ENCODE measurements at places on chromosomes 3 and 15.
A peak's percentile ranks its signal among the peaks of the same experiment; 100 is the strongest.

DNA sequence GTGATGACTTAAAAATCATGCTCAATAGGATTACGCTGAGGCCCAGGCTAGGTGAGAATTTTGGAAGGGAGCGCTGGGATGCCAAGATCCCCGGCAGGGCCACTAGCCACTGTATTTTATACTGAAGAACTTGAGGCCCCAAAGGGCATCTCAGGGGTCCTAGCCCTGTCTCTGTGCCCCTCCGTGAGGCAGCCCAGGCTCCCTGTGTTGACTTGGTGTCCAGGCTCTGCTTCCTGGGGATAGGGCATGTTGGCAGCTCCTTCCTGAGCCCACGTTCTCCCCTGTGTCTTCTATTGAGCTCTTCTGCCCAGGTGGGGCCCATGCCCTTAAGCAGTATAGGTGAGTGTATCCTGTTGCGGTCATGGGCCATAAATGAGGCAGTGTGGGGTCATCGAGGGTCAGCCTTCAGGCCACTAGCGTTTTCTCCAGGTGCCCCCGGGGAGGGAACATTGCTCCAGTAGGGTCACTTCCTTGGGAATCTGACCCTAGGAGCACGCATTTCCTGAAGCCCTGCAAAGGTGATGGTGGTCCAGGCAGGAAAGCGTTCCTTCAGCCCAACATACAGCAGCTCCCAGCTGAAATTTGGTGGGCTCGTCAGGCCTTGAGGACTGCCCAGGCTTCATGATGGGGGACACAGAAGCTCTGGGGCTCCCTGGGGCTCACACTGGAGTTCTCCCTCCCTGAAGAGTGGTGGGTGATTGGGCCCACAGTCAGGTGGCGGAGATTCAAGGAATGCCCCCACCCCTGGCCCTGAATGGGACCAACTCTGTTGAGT is 189.4 kb downstream of the UBE3A start:
- DNase-seq: no peak

DNA sequence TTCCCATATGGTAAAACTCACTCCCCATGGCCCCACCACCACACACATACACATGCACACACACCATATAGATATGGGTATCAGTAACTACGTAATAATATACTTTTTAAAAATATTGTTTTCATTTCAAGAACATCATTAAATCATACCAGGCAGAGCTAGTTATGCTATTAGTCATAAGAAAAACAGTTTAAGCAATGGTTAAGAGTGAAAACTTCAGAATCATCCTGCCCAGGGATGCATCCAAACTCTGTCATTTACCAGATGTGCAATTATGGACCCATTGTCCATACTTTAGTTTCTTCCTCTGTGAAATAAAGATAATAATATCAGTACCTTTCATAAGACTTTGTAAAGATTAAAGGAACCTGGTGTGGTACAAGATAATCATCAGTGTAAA is 608.3 kb downstream of the RBMS3 start:
- DNase-seq: no peak

DNA sequence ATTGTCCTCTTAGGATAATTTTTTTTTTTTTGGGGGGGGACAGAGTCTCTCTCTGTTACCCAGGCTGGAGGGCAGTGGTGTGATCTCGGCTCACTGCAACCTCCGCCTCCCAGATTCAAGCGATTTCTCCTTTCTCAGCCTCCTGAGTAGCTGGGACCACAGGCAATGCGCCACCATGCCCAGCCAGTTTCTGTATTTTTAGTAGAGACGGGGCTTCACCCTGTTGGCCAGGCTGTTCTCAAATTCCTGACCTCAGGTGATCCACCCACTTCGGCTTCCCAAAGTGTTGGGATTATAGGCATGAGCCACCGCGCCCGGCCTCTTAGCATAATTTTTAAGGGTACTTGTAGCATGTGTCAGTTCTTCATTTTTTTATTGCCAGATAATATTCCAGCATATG is 122.6 kb downstream of the FNDC3B start:
- no peak for DNase-seq

DNA sequence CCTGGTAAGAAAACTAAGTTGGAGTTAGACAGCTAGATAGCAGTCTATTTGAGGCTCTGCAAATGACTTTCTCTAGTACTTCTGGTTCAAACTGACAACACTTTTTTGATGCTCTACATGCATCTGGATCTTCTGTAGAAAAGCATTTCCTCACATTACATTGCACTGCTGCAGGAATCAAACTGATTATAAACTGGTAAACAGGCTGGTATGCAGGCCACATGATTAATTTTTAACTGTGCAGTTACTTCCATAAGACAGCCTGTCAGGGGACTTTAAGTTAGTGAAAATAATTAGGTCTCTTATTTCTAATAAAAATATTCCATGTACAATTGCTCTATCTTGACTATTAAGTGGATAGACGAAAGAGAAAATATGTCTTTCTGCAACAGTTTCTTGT is 550.0 kb upstream of the ALCAM start:
- DNase-seq: no peak

- DNase-seq: no peak
Observed at GRCh38 chr15:28101983-28102441, 2.9 kb upstream of the OCA2 start.

GRCh38 chr3:122510878-122511535 is 3.7 kb downstream of the KPNA1 start:
- no peak for DNase-seq

- no peak for DNase-seq
Observed at GRCh38 chr3:60594025-60594424, 657.2 kb downstream of the FHIT start.

DNA sequence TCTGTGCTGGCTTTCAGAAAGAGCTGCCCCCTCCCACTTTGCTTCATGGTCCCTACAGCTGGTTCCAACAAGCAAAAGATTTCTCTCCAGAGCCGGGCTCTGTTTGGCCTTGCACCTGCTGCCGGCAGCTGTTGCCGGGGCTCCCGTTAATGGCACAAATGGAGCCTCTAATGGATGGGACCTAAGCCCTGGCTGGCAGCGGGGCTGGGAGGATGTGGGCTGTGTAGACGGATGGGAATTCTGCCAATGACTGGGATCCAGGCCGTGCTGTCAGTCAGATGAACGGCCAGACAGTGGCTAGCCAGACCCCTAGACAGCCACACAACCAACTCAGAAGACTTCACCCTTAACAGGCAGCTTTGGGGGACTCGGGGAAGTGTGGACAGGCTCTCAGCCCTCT is 88.0 kb downstream of the RPLP1 start:
- no peak for DNase-seq

GRCh38 chr15:73771385-73772045 is 18.4 kb upstream of the INSYN1 start:
- no peak for DNase-seq

- no peak for DNase-seq
Observed at GRCh38 chr3:115512565-115513415, 110.5 kb upstream of the GAP43 start.

GRCh38 chr15:100536733-100537132 is 8.0 kb upstream of the CERS3 start:
- no peak for DNase-seq

DNA sequence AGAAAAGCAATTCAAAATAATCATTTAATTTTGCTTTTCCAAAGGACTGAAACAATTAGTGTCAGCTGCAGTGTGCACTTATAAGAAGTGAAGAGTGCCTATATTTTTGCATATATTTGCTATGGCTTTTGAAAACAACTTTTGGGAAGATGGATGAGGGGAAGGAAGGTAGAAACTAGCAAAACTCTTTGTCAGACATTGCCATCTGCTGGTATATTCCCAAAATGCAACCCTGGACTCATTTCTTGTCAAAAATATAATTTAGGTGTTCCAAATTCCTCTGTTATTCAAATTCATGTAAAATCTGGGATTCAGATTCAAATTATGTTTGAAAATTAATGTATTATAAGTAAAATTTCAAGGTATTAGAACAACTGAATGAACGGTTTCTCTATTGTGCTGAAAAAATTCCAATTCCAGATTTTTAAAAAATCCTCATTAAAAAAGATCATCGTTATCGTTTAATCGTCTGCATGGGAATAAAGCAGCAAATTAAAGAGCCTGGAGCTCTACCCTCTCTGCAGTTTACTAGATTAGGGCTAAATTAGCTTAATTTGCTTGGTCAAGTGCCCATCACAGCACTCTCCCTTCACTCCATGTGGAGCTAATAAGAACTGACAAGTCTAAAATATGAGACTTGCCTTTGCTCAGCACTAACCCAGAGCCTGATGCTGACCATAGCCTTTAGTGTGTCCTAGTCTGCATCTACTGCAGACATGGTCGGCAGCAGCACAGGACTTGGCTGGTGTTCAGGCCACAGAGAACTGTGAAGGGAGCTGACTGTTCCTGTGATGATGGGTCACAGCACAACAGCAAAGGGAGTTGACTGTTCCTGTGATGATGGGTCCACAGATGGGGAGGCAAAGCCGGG is 67.9 kb upstream of the MITF start:
- no peak for DNase-seq

DNA sequence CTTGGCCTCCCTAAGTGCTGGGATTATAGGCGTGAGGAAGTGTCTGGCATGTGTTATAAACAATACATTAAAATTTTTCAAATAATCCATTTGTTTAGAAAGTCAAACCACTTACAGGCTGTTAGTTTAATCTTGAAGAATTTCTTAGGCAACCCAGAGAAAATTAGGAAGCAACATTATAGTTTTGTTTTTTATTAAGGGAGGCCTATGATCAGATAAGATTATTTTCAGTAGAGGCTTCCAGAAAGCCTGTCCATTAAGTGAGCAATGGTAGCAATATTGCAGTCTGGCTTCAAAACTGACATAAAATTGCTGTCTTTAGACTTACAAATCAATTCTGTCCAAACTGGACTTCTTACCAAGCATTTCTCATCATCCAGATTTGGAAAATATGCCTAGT is 49.6 kb downstream of the CD47 start:
- no peak for DNase-seq

DNA sequence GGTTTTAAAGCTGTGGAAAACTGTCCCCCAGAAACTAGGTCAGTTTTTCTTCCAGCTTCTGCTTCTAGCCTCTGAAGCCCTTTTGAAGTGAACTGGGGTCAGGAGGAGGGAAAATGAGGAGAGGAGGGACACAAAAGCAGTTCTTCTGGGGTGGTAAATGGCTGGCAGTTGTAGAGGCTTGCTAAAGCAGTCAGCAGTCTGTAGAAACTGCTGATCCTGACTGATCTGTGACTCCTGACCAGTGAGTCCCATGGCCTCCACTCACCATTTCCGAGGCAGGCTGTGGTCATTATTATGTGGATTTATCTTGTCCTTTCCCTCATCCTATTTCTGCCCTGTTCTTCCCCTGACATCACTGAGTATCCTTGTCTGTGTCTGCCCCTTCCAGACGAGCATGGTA is 276.4 kb upstream of the ROPN1 start:
- no peak for DNase-seq

DNA sequence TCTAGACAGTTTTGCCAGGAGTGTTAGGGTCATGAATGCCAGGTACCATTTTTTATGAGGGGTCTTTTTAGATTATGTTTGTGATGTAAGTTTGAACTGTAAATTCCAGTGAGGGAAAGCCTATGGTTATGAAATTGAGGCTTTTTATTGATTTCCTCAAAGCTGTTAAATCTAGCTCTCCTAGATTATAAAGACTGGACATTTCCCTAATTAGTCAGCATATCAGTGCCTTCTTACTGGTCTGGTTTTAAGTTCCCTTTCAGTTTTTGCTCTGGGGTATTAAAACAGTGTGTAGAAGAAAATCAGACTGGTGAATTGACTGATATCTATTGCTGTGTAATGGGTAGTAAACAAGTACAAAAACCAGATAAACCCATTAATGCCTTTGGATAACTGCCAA is 39.2 kb downstream of the LRRC49 start:
- no peak for DNase-seq

DNA sequence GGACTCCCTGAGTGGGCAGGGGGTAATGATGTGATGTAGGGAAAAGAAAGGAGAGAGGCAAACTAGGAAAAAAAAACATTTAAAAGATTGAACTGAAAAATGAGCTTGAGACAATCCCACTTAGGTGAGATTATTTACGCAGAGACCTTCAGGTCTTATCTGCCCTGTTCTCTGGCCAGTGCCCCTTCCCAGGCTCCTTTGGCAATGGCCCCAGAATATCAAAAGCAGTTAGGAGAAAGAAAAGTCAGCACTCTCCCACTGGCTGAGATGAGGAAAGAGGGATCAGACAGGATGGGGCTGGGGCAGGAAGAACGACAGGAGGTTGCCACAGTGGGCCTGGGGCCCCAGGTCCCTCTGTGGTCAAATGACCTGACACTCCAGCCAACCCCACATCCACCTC is 105.4 kb downstream of the MEGF11 start:
- DNase-seq: no peak

- no peak for DNase-seq
Observed at GRCh38 chr3:112115806-112116383, 17.2 kb downstream of the GCSAM start.

GRCh38 chr15:91852741-91853510 is 582 bp upstream of the SLCO3A1 start:
- peak; percentile 73 for DNase-seq

DNA sequence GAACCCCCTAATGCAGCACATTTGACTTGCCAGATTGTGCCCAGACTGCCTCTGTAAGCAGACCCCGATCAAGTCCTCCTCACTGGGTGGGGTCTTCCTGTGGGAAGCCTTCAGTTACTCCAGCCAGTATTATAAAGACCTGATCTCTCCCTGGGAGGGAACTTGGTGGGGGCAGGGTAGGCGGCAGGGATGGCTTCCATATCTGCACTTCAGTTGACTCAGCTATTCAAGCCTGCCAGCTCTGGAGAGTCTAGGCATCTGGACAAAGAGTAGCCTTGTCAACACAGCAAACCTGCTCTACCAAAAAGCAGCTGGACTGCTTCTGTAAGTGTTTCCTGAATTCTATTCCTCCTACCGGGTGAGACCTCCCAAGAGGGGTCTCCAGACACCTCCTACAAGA is 21.0 kb upstream of the SLC25A38 start:
- no peak for DNase-seq

GRCh38 chr15:38531509-38531908 is 33.1 kb downstream of the RASGRP1 start:
- no peak for DNase-seq

- peak; percentile 37 for DNase-seq
Observed at GRCh38 chr15:93152360-93152759, 63.3 kb upstream of the RGMA start.

DNA sequence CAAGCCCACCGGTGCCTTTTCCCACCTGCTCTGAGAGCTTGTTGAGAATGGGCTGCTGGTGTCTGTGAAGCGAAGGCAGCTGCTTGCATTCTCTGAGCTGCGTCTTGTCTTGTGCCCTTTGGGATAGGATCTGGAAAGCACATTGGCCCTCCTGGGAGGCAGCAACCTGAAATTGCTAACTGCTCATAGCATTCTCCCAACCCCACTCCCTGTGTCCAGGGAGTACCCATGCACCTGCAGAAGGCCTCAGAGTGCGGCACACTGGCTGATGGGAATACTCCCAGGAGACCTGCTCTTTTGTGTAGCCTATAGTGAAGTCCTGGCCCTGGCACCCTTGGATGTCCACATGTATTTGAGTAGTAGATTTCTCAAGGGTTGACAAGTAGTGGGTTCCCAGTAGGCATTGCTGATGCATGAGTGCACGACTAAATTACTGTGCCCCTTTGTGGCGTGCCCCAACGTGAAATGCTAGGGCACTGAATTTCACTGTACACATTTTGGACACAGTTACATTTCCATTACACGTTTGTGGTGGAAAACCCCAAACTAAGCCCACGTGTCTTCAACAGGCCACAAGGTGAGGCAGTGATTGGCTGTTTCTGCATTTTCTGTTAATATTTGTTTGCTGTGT is 3.7 kb downstream of the EPHB1 start:
- DNase-seq: no peak

All from T-helper 9 cell (primary cell).